ENCODE measurements at places on chromosomes 2 and 18.

- no peak for DNase-seq
Observed at GRCh38 chr18:26772691-26773090, 92.8 kb downstream of the AQP4 start.

GRCh38 chr18:42931491-42931890, 184.0 kb downstream of the RIT2 start:
- DNase-seq, result peak; percentile 86

DNA sequence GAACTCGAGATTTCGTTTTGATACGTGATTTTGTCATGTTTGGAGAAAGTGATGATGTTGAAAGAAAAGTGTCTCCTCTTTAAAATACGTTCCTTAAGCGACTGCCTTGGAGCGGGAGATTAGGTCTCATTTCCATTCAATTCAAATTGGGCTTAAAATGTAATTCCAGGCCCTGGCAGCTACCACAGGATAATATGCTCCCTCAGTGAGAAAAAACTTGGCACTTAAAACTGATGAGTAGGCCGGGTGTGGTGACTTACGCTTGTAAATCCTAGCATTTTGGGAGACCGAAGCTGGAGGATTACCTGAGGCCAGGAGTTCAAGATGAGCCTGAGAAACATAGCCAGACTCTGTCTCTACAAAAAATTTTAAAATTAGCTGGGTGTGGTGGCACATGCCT, 146.3 kb upstream of the L3MBTL4 start:
- peak; percentile 94 for DNase-seq

GRCh38 chr18:25883091-25883490, 207.3 kb downstream of the SS18 start:
- DNase-seq, result peak; percentile 26

DNA sequence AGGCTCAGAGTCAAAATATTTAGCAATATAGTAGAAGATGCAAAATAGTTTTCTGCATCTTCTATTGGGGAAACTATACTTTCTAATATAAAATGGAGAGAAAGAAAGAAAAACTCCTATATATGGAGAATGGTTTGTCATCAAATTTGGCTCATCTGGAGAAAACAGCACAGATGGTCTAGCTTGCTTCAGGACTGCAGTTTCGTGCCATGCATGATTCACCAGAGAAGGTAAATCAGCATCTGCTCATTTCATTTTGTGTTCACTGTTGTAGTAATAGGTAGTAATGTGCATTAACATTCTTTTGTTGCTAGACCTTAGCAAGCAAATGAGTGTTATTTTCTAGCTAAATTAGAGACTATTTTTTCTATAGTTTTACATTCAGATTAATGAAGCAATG, 179.0 kb downstream of the ASXL3 start:
- DNase-seq, result no peak
